CD4-positive, CD25-positive, alpha-beta regulatory T cell (primary cell): ENCODE measurements at places on chromosomes 1 and 21.
A peak's percentile ranks its signal among the peaks of the same experiment; 100 is the strongest.

DNA sequence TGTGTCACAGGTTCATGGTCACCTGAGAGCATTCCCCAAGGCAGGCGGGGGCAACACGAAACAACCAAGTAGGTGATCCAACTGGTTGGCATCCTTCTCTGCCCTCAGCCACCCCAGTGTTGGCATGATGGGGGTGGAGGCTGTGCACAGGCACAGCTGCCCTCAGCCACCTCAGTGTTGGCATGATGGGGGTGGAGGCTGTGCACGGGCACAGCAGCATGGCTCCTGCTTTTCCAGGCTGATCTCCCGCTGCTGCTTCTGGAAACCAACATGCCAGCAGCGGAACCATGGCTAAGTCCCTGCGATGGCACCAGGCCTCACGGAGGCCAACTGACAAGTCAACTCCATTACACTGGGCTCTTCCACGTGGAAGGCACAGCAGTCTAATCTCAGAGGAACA, 447.8 kb downstream of the PTPRU start:
- DNase-seq: no peak

GRCh38 chr1:56676571-56677035, 31.5 kb downstream of the PRKAA2 start:
- DNase-seq: no peak

- no peak for DNase-seq
Measured at GRCh38 chr1:204264805-204265204, 51.0 kb upstream of the GOLT1A start.

DNA sequence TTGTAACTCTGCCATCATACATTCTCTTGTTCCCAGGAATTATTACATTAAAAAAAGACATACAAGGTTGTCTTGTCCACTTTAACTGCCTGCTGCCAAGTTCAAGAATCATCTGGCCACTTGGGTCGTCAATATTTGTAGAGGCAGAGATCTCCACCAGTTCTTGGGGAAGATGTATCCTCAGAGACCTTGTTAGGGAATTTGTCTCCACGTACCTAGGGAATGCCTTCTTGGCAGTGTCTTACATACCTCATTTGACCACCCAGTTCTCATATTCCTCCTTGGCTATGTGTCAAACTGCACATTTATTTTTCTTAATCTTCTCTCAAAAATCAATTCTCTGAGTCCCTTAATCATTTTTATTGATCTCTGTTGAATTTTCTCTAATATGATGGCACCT, 266.0 kb downstream of the SPATA17 start:
- DNase-seq: no peak

DNA sequence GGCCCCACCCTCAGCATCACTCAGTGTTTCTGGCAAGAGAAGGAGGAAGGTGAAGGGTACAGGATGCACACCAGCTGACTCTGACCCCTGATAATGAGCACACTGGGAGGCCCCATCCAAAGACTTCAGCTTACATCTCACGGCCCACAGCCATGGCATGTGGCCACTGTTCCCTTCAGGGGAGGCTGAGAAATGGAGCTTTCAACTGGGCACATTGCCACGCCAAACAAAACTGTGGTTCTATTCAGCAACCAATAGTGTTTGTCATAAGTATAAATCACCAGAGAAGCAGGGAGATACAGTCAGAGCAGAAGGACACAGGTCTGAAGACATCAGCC, 12.7 kb upstream of the TRAF3IP3 start:
- no peak for DNase-seq

GRCh38 chr1:192797143-192797542, 11.7 kb upstream of the RGS2 start:
- DNase-seq: no peak

- DNase-seq: no peak
Measured at GRCh38 chr21:31211836-31212235, 132.2 kb downstream of the TIAM1 start.

DNA sequence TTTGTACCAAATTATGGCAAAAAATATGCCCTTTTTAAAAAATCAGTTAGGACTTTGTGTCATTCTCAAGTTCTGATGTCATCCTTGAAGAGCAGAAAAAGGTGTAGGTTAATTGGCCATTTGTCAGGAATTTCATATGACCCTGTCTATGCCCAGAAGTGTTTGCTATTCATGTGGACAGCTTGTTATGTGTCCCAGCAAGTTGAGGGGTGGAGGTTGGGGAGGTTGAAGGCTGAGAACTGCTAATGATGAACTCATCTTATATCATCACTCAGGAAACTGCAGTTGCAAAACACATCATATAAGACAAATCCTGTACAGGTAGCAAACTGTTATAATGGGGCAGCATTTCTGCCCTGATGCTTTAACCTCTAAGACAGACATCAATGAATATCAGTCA, 106.5 kb downstream of the PHTF1 start:
- no peak for DNase-seq

- no peak for DNase-seq
Measured at GRCh38 chr21:37458669-37459276, 92.2 kb downstream of the DYRK1A start.

GRCh38 chr1:222275729-222276465, 272.0 kb downstream of the HHIPL2 start:
- DNase-seq: no peak

DNA sequence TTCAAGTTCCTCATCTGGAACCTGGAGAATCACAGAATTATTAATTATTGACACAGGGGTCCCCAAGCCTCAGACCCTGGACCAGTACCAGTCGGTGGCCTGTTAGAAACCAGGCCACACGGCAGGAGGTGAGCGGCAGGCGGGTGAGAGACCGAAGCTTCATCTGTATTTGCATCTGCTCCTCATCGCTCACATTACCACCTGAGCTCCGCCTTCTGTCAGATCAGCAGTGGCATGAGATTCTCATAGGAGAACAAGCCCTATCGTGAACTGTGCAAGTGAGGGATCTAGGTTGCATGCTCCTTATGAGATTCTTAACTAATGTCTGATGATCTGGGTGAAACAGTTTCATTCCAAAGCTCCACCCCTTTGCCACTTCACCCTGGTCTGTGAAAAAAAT, 125.9 kb downstream of the C1orf21 start:
- DNase-seq: no peak

DNA sequence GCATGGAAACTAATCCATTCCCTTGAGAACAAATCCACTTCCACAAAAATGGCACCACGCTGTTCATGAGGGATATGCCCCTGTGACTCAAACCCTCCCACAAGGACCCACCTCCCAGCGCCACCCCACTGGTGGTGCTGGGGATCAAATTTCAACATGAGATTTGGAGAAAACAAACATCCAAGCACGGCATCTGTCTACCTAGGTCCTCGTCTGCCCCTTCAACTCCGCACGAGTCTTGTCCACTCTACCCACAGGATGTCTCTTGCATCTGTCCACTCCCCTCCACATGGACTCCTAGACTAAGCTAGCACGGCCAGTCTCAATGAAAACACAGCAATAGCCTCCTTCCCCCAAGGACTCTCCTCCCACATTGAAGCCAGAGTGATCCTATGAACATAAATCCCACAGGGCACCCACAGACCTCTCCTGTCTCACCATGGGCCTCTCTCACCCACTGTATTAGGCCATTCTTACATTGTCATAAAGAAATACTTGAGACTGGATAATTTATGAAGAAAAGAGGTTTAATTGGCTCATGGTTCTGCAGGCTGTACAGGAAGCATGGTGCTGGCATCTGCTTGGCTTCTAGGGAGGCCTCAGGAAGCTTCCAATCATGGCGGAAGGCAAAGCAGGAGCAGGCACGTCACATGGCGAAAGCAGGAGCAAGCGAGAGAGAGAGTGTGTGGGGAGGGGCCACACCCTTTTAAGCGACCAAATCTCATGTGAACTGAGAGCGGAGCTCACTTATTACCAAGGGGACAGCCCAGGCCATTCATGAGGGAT, 101.4 kb downstream of the TOMM20 start:
- no peak for DNase-seq

DNA sequence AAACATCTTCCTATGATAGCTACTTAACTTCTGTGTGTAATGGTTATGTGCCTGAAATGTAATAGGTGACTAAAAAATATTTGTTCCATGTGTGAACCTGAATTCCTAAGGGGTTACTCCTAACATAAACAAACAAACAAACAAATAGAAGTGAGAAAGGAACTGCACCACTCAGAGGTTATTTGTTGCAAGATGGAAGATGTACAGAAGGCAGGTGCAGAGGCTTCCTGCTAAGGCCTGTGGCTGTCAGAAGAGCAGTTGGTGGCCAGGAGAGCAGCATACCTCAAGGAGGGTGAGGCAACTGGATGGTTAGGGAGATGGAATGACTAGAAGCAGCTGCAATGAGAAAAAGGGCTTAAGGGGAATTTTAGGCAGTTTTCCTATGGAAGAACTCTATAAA, 940.6 kb downstream of the TTLL7 start:
- DNase-seq: no peak

DNA sequence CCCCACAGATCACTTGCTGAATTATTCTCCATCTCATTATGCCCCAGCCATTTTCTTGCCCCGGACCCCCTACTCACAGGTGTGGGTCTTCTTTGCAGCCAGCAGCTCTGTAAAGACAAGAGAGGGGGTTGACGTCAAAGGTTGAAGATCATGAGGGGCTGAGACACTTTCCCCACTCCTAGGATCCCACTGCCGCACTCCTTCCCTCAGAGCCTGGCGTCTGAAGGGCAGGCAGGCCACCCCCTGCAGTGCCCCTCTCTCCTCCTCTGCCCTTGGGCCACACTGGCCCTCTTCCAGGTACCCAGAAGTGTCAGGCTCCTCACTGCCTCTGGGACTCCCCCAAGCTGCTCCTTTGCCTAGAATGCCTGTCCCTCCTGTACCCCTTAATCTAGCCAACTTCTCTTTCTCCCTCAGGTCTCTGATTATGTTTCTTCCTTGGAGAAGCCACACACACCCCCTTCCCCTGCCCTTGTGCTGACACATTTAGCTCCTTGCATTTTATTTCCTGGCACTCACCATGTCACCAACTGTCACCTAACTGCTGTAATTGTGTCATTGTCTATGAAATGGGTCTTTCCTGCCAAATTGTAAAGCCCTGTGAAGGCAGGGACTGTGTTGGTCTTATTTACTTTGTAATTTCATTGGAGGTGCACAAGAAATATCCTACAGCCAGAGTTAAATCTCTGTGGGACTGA, 2.1 kb downstream of the RORC start:
- peak; percentile 42 for DNase-seq

- peak; percentile 34 for DNase-seq
Measured at GRCh38 chr1:87131809-87132283, 196.8 kb upstream of the LMO4 start.

- DNase-seq: no peak
Measured at GRCh38 chr1:65264197-65264929, 45.0 kb upstream of the DNAJC6 start.

DNA sequence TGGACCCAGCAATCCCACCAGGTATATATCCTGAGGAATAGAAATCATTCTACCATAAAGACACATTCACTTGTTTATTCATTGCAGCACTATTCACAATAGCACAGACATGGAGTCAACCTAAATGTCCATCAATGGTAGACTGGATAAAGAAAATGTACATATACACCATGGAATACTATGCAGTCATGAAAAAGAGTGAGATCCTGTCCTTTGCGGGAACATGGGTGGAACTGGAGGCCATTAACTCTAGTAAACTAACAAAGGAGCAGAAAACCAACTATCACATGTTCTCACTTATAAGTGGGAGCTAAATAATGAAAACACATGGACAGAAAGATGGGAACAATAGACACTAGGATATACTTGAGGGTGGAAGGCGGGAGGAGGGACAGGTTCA, 36.1 kb upstream of the PRKACB start:
- no peak for DNase-seq

GRCh38 chr1:152486400-152487006, 24.1 kb upstream of the LCE5A start:
- DNase-seq: no peak

- DNase-seq: no peak
Measured at GRCh38 chr1:56553046-56553445, 26.3 kb downstream of the PLPP3 start.

DNA sequence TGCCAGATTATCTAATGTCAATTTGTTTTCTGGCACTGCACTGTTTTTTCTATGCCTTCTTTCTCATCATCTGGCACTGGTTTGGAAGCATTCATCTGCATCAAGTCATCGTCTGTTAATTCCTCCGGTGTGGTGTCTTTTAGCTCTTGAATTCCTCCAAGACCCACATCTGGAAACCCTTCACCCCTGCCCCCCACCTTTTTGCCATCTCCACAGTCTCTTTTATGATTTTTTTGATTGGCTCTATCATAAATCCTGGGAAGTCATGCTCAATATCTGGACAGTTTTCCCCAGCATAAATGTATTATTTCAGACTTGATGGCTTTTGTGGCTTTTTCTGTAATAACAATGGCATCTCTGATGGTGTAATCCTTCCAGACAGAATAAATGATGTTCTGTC, 10.4 kb upstream of the KCNK1 start:
- no peak for DNase-seq

GRCh38 chr1:224783006-224783651, 146.3 kb upstream of the DNAH14 start:
- DNase-seq: no peak

DNA sequence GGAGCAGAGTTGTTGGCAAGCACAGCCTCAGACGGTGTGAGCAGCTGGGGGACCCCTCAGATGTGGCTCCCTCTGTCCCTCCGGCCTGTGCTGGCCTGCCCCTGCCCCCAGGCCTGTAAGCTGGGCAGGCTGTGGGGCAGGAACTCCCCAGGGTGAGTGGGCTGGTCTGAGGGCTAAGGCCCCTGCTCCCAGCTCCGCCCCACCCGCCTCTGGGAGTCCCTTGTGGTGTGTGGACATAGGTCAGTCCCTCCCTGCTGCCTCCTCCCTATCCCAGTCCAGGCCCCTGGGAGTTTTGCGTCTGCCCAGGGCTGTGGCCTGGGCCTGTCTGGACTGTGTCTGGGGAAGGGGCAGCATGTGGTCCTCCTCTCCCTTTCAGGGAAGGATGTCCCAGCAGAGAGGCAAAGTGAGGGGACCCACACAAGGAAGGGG, 3.6 kb upstream of the VWA1 start:
- DNase-seq: no peak

- DNase-seq: no peak
Measured at GRCh38 chr1:221418346-221418745, 323.5 kb downstream of the DUSP10 start.

DNA sequence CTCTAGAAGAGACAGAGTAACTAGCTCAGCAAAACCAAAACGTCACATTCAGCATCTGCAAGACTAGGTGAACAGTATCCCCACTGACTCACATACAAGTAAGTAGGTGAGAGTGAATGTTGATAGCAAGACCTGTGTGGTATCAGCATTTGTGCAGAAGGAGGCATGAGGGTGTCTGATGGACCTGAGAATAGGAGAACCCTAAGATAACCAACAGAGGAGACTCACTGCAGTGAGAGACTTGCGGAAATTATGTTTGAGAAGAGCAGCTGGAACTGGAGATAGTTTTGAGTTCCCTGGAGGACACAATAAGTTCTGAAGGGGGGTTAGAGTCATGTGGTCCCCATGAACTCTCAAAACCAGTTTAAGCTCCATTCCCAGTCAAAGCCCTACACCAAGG, 59.1 kb downstream of the DYRK1A start:
- no peak for DNase-seq

DNA sequence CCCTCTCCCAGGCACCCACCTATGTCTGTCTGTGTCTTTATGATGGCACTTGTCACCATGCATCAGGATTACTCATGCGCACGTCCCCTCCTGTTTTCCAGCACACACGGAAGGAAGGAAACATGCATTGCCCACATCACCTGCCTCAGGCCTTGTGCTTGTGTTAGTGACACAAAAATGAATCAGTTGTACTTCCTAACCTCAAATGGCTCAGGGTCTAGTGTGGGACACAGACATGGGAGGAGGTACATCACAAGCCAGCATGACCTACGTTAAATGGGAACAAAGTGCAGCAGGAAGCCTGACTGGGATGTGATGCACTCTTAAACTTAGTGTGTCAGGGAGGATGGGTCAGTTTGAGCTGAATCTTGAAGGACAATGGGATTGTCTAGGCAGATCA, 126.7 kb downstream of the TRABD2B start:
- no peak for DNase-seq
